ENCODE measurements at places on chromosomes 2 and 18. TPM values are rescaled to one million over a fixed set of nuclear protein-coding genes. Genes with fewer than 3 reads are reported as not detected.

POTEF gene
- total RNA-seq = 12.8 TPM

C1GALT1C1L gene
- total RNA-seq = 0.49 TPM

ZNF804A gene
- total RNA-seq = 23.1 TPM

CHRNG gene
- 3.5 TPM for total RNA-seq

CERKL gene
- total RNA-seq = 5.7 TPM

CPLX4 gene
- total RNA-seq = not detected

POTEC gene
- total RNA-seq = not detected

PIAS2 gene
- 24.5 TPM for total RNA-seq

Measured in glutamatergic neuron (in vitro differentiated cells).